ENCODE measurements at places on chromosomes 5 and 9. TPM values are rescaled to one million over a fixed set of nuclear protein-coding genes. Genes with fewer than 3 reads are reported as not detected.

Gene TMEM171
- total RNA-seq = 6.4 TPM

Gene ELAVL2
- not detected for total RNA-seq

Gene SMIM27
- total RNA-seq = 16.4 TPM

Gene ADCY2
- not detected for total RNA-seq

Gene PCDHAC2
- total RNA-seq = 7.4 TPM

Gene GRM6
- total RNA-seq = not detected

All from A549 treated with ZK216348 at 1 μM for 4 hours (cell line).